ENCODE measurements at places on chromosomes 1 and 21.

DNA sequence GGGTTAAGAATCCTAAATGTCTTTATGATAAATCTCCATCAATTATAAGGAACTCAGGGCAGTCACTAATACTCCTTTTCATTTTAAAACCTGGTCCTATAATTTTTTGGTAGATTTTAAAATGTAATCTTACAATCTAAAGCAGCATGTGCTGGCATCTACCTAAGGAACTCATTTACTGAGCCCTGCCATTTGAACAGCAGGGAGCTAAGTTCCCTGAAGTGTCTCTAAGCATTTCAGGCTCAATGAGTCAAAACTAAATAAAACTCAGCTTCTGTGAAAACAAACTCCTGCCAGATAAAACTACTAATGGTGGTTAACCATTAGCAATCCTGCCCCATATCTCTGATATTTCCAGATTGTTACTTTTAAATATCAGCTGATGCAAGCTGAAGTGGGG lies 1371.8 kb upstream of the PRMT6 start:
- no peak for DNase-seq

- DNase-seq, result no peak
Observed at GRCh38 chr1:83026745-83027144, 972.2 kb downstream of the TTLL7 start.

DNA sequence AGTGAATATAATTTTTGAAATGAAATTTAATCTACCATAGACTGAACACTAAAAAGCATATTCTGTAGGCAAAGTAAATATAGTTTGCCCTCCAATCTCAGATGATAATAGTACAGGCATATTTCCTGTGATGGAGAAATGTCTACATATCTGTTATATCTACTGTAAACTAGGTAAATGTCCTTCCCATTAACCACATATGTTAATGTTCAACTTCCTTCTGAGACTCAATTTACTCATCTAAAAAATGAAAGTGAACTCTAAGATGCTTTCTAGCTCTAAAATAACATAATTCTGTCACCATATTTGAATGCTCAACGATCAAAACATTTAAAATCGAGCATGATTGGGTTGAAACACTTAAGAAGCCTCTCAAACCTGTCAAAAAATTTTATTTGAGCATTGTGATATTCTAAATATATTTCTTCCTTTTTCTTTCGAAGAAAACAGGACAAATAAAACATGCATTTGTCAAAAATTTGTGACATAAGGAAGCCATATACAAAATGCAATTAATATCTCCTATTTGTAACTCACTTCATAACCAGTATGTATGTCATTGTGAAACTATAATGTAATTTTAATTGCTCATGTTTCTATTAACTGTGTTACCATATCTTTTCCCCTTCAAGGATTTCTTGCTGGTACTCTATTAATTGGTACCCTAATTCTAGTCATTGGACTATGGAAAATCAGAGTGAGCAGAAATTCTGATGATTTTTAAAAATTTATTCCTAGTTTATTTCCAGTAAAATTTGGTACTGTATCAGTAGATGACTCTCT lies 34.2 kb downstream of the CD55 start:
- no peak for DNase-seq

DNA sequence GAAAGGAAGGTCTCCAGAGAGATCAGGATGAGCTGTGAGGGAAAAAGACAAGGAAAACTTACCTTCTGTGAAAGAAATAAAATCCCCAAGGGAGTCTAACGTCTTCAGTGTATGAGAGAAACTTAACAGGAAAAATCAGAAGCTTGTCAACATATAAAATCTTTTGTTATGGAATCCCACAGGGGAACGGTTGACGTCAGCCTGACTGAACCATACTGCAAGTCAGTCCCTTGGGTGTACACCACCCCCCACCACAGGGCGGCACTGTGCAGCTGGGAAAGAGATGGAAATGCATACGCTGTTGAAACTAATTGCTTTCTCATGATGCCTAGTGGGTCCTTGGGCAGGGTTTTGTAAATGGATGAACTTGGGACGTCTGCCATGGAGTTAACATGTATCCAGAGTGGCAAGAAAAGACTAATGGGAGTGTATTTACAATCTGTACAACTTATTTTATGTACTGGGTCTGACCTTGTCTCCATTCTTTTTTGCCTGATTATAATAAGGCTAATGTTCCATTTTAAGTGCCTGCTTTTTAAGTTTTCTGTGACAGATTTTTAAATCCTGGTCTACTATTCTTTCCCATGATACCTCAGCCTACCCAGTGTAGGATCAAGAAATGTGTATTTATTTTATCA lies 22.7 kb downstream of the UTP25 start:
- peak; percentile 12 for DNase-seq

- DNase-seq, result no peak
Observed at GRCh38 chr1:17404820-17405219, 32.8 kb downstream of the PADI6 start.

- no peak for DNase-seq
Observed at GRCh38 chr1:65792669-65793358, at the start of gene PDE4B. Gene PDE4B (plus strand): TSS chr1:65792895.

DNA sequence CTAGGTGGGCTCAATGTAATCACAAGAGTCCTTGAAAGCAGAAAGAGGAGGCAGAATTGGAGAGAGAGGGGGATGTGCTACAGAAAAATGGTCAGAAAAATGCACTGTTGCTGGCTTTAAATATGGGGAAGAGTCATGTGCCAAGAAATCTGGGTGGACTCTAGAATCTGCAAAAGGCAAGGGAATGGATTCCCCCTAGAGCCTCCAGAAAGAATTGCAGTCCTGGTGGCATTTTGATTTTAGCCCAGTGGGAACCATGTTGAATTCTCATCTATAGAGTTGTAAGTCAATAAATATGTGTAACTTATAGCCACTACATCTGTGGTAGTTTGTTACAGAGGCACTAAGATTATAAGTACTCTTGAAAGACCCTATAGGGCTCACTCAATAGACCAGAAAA lies 210.3 kb downstream of the ASTN1 start:
- DNase-seq, result no peak

DNA sequence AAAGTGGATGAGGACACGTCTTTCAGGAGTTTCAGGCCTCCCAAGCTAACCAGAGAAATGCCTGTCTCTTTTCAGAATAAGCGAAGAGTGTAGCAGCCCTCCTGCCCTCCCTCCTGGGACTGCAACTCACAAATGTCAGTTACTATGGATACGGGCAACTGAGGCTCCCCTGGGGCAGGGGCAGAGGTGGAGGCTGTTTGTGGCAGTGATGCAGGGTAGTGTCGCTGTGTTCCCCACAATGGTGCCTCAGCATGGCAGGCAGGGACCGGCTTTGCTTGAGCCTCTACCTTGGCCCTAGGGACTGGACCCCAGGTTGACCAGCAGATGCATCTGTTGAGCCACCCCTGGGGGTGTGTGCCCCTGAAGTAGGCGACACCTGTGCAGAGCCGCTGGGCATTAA lies 10.2 kb downstream of the NFASC start:
- no peak for DNase-seq

DNA sequence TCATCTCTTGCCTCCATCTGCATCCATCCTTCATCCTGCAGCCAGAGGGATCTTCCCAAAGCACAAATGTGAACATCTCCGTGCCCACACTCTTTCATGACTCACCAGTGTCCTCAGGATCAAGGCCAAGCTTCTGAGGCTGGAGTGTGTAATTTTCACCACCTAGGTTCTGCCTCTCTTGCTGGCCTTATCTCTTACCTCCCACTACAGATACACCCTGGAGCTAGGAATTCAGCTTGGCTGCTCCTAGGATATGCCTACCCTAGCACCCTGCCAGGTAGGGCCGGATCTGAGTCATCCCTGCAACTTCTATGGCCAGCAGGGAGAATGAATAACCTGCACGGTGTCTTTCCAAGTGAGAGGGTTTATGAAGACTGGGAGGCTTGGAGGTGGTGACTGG lies 208.7 kb upstream of the CSF3R start:
- no peak for DNase-seq

GRCh38 chr1:195766709-195767108 lies 841.5 kb downstream of the KCNT2 start:
- DNase-seq, result no peak

GRCh38 chr1:99808391-99809115 lies 41.6 kb upstream of the AGL start:
- no peak for DNase-seq

GRCh38 chr1:166489670-166490436 lies 323.1 kb upstream of the FAM78B start:
- DNase-seq, result peak; percentile 5

DNA sequence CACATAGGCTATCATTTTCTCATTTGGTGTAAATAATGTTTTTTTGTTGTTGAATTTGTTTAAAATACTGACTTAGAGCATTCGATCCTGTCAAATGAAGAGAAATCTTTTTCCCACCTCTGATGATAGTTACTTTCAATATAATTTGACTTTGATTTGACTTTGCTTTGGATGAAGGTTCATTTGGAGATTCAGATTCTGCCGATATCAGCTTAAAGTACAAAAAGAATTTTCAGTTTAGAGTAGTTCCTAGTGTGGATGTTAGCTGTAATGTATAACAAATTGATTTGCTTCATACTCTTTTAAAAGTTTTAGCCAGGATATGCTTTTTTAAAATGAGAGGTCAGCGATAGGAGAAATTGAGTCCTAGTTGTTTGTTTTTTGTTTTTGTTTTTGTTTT lies 9.9 kb downstream of the STX12 start:
- no peak for DNase-seq

DNA sequence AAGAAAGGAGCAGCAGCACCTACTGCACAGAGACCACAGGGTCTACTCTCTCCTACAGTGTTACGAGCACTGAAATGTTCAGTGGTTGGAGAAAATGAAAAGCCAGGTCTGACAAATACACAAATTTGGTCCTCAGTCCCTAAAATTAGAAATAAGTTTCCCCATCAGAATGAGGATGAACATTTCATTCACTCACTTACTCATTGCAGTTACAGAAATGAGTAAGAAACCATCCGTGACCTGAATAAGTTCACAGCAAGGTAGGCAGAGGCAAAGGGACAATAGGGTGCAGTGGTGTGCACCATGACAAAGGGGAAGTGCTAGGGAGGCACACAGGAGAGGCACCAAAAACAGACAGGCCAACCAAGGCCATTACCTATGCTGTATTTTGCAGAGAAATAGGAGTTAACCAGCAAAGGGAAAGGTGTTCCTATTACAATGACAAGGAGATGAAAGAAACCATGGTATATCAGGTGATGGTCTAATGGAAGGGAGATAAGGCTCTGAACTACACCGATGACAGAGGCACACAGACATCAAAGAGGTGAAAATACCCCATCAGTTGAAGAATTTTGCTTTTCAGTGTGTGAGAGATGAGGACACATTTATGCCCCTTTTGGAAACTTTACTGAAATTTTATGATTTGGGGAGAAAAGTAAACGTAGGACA lies 29.4 kb downstream of the VAV3 start:
- no peak for DNase-seq

GRCh38 chr1:71046891-71047634 lies 553 bp downstream of the PTGER3 start:
- no peak for DNase-seq

DNA sequence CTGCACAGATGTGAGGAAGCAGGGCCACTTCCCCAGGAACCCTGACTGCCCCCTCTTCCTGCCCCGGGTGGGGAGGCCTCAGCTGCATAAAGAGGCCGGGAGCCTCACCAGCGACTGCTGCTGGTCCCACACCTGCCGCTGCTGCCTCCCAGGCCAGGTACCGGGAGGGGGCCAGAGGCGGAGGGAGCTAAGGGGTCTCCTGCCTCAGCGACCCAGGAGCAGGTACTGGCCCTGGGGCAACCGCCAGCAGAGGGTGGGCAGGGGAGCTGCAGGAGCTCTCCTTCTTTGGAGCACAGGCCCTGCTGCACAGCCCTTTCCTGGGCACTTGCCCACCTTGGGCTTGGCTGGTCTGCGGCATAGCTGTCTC lies 6.8 kb downstream of the GJC2 start:
- no peak for DNase-seq

DNA sequence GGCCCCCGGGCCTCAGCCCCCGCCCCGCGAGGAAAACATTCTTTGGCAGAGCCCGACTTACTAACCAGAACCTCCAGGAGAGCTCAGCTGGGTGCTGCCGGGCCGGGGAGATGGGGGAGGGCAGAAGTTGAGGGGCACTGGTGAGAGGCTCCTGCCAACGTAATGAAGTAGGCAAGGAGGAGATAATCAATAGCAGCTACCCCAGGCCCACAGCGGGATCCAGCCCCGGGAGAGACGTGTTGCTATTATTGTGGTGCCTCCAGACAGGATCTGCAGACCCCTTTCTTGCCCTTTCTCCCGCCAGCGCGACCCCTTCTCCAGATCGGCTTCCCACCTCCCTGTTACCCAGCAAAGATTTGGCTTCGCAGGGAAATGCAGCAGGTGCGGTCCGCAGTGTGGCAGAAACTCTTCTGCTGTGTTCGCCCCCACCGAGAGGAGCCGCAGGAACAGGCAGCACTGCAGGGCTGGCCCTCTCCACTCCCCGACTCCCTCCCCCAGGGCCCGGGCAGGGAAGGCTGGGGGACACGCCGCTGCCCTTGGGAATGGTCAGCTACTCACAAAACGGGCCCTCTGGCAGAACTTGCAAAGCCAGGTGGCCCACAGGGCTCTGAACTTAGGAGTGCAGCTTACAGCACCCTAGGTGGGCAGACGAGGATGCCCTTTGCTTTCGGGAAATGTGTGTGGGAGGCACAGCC lies 1.5 kb upstream of the KCNA2 start:
- no peak for DNase-seq

DNA sequence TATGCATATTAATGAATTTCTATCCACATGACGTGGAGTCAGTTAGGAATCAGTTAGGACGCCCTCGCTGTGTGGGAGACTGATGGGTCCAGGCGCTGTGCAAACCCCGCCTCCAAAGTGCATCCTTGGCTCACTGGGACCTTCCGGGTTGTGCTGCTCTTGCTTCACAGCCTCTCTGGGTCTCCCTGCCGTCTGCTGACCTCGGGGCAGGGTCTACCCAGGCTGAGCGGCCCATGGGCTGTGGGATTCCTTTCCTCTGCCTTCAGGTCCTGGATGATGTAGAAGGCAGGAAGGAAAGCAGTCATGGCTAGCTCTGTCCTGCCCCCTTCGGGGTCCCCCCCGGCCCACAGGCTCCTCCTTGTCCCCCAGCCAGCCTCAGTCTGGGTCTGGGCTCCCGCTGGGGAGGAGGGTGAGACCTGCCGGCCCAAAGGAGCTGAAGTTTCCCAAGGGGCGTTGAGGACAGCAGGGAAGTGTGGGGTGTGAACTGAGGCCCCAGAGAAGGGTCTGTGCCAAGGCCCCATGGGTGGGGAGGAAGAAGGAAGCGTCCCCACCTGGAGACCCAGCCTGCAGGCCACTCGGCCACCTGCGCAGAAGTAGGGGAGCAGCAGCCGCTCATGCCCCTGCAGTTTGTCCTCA lies 24.6 kb upstream of the CDK11A start:
- no peak for DNase-seq

DNA sequence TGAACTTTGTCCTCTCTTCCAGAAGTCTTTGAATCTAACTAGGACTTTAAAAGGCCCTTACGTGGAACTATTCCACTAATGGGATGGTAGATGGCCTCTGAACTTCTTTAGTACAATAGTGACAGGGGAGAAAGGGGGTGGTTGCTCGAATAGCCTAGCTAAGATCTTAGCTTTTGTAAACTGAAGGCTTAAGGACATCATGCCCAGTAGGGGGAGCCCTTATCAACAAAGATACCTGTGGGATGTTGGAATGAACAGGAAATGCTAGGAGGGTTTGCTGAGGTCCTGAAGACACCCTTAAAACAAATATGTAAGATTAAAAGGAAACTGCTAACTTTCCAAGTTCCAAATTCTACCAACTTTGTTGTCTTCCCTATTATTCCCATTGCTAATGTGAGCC lies 33.2 kb downstream of the NHLH2 start:
- peak; percentile 9 for DNase-seq

Measured in activated T-cell treated with anti-CD3 and anti-CD28 coated beads for 1 hour (primary cell).